ENCODE measurements at places on chromosomes 4 and X. TPM values are rescaled to one million over a fixed set of nuclear protein-coding genes. Genes with fewer than 3 reads are reported as not detected.
A peak's percentile ranks its signal among the peaks of the same experiment; 100 is the strongest.

GRCh38 chrX:153939573-153939972, 4.7 kb upstream of the NAA10 start:
- DNase-seq = no peak

Gene TMEM31
- not detected for total RNA-seq

DNA sequence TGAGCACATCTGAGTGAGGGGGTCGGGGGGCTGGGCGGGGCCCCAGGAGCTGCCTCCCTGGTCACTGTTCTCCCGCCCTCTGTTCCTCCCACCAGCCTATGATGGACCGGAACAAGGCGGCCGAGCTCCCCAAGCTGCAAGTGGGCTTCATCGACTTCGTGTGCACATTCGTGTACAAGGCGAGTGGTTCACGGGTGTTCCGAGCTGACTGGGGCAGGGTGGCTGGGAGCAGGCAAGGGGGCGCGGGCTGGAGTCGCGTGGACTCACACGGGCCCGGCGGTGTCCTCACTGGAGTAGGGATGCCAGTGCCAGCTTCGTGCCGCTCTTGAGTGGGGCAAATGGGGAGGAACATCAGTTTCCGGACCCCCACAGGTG, 7.7 kb downstream of the ATP5ME start:
- no peak for DNase-seq

DNA sequence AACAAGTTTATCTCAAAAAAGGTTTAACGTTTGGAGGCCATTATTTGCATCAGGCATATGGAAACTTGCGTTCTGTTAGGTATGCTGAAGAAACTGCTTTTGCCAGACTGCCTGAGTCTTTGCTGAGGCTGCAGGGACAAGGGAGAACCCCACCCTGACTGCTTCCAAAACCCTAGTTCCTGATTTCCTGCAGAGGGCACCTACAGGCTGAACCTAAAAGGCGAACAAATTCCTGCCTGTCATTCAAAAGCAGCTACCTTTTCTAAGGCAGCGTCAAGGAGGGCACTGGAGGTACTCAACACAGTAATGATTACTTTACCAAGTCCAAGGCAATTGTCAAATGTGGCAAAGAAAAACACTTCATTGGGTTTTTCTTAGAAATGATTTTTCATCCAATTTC, 578 bp upstream of the CORIN start:
- no peak for DNase-seq

GRCh38 chrX:24601858-24602257, 45.3 kb downstream of the PCYT1B start:
- DNase-seq = no peak

Gene MAGEA4
- total RNA-seq = not detected

- DNase-seq = no peak
Measured at GRCh38 chrX:41982953-41983352, 59.6 kb upstream of the CASK start.

DNA sequence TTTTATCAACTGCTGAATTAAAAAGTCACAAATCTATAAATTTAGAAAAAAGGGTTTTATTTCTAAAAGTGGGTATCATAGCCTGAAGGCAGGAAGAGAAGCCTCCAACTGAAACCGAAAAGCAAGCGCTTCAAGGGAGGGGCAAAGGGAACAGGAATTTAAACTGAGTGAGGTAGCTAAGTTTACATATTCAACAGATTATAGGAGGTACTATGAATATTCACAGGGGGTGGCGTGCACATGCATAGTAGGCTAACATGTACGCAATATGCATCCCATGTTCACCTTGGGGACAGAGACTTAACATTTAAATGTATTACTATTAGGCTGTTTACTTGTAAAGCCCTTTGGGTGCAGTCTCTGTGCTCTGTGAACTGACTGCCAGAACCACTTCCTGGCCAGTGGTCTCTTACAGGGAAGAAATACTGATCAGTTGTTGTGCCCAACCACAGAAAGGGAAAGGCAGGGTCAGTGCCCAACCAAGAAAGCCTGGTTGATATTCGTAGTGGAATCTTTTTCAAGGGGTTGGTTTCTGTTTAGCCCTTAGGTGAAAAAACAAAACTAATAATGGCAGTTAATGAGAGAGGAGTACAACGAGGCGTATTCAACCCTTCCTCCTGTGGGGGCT, 168.7 kb upstream of the GALNTL6 start:
- no peak for DNase-seq

DNA sequence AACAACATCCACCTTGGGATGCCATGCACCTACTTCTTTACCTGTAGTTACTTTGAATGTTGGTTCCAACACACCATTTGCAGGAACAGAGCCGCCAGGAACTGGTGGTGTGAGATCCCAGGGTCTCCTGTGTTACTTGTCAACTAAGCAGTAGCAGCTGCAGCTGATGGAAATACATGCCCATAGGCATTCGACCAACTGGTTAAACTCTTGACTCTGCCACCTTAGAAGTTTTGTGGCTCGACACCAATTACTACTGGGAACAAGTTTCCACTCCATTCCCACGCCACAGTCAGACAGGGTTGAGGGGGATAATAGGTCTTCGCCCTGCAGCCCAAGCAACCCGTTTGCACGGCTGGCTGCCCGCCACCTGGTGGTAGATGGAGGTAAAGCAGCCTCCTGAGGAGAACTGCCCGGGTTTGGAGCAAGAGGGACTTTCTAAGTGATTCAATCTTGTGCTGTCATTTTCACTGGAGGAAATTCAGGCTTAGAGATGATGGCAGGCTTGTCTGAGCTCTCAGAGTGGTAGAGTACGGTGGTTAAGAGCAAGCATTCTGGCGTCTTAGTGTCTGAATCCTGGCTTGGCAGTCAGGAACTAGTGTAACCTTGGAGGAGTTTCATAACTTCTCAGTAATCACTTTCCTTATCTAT, 119.1 kb upstream of the TRIM2 start:
- peak; percentile 68 for DNase-seq

- no peak for DNase-seq
Measured at GRCh38 chr4:54011201-54011600, 53.2 kb downstream of the CHIC2 start.

Gene BMPR1B
- total RNA-seq = 0.20 TPM

GRCh38 chr4:116899561-116899960, 185.8 kb downstream of the TRAM1L1 start:
- no peak for DNase-seq

DNA sequence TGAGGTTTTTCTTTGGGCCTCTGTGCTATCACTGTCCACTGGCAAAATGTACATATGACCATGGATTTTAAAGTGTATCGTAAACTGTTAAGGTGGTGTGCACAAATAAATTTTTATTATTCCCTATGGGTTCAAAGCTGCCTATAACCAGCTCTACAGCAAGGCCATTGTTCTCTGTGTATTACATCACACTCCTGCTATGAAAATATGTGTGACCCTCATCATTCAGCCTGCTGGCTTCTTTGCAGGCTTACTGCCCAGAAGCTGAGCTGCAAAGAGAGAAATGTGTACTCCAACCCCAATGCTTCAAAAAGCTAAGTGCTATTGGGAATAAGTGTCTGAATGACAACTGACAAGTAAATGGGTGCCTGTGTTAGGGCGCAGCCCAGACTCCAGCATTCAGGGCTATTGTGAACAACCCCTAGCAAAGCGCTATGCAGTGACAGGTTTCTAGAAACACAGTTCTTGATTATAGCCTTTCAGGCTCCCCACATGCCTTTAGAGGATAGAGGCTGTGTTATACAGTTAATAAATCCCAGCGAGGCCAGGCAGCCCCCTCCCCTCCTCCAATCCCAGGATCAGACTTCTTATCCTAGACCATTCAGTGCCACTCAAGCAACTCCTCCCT, 220.4 kb upstream of the RADX start:
- DNase-seq = no peak

GRCh38 chrX:148940411-148940996, 440.1 kb downstream of the AFF2 start:
- no peak for DNase-seq

GRCh38 chrX:46610070-46610658, 36.6 kb downstream of the CHST7 start:
- no peak for DNase-seq

DNA sequence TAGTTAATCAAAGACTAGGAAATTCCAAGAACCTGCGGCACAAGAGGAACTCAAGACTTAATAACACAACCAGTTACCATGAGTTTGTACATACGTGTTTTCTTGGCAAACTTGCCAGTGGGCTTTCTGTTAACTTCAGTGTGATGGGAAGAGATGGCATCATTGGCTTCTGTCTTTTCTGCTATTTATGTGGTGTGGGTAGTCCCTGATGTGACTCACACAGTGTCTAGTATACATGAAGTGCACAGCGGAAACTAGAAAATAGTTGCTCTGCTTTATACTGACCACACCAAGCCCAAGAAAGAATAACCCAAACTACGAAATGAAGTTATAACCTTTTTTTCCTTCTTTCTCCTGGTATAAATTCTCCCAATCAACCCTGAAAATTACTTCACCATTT, 24.5 kb downstream of the DAPP1 start:
- DNase-seq = no peak

Gene GRIA2
- total RNA-seq = under 0.01 TPM

DNA sequence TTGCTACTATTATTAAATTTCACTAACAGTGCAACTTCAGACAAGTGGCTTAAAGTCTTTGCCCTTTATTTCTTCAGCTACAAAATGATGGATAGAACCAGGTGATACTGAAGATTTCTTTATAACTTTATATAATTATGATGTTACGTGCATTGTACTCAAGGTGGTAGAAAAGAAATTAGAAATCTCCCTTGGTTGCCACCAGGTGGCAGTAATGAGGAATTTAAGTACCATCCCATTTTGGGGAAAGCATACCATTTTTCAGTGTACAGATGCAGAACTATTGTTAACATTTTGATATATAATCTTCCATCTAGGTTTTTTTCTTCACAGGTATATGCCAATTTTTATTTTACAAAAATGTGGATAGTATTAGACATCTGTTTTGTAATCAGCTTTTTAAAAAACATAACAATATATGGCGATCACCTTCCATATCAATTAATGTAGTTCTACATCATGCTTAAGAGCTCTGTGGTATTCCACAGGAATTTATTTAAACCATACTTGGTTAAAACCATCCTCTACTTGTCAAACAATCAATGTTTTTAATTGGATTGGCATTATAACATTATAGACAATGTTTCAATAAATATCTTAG, 37.7 kb upstream of the RAB33B start:
- peak; percentile 83 for DNase-seq

- DNase-seq = no peak
Measured at GRCh38 chr4:165198329-165198728, 9.0 kb upstream of the KLHL2 start.

DNA sequence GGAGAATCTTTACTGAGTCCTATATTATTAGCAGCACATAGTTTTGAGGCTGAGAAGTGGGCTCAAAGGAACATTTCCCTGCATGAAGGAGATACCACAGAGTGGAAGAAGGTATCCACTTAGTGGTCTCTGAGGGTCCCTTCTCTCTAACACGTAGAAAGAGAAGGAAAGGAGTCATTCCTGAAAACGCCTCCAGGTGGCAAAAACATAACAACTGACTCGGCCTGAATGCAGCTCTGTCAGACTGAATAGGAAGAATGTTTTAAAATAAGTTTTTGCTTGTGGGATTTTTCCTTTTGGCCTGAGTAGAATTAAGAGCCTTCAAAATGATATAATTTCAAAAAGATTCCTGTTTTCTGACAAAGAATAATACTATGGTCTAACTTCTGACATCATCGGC, 23.3 kb downstream of the RPGR start:
- peak; percentile 58 for DNase-seq

DNA sequence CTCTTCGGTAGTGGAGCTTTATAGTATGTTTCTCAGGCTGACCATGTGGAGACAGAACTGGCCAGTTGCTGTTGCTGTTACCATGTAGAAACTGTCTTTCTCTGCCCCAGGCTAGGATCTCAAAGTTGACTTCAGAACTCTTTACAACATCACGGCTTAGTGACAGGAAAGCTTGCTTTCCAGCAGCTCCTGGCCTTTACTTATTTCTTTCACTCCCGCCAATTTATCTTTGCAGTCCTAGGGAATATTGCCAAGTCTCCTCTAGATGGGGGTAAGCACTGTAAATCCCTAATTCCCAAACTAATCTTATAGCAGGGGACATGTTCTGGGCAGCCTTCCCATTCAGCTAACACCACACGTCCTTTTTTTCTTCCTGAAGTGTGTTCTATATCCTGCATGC, 631.6 kb downstream of the SPRY1 start:
- no peak for DNase-seq

Gene PHEX
- total RNA-seq = 0.87 TPM

DNA sequence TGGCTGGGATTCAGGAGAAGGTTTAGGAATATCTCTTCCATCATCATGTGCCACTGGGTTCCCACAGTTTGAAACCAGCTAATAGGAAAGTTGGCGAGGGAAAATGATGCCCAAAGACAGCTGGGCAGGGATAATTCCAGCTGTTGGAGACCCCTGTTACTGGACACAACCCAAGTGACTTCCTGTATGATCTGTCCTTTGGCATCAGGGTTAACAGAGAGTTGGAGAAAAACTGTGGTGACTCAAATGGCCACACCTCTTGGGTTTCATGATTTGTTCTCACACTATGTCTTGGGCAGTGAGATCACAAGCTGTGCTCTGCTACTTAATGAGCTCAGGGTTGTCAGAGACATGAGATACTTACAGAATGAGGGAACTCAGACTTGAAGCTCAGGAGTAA, 3.8 kb downstream of the FGF16 start:
- peak; percentile 70 for DNase-seq

DNA sequence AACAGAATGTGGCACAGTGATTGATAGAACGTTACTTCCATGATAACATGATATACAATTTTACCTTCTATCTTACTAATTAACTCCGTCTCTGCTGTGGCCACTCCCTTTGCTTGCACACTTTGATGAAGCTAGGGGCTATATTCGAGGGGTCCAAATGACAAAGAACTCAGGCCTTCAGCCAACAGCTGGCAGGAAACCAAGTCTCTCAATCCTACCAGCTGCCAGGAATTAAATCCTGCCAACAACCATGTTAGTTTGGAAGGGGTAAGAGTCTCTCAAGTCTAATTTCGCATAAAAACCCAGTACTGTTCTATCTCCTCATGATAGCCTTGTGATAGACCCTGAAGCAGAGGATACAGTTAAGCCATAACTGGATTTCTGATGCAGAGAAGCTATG, 1122.9 kb upstream of the PCDH10 start:
- no peak for DNase-seq

DNA sequence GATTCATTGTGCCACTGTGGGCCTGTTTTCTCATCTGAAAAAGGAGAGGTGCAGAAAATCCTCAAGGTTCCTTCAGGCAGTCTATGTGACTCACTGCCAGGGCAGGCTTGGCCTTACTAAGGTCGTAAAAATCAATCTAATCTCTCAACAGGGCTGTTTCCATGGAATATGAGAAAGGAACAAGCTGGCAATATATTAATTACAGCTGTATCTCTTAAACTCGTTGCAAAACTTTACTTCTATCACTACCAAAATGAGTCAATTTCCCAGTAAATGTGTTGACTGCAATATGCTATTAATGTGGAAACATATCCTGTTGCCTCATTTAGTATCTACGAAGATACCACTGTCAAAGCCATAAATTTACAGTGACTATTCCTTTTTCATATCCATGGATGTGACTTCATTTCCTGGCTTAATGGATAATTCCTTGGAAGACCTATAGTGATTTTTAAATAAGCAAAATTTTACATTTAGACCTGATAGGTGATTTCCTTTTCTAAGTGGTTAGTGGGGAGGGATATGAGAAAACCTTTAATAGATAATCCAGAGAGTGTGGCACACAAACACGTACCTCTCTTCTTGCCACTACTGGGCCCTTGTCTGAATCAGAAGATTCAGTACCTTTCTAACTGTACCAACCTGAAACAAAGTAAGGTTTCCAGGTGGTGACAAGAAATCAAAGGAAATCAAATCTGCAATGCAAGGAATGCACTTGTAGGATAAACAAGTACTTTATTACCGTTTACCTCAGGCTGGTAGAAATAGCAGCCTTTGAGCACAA, 127.4 kb upstream of the FTHL17 start:
- no peak for DNase-seq

Gene F9
- not detected for total RNA-seq

All from lung microvascular endothelial cell (primary cell).